LHCN-M2 (cell line): ENCODE measurements at places on chromosomes 1 and 21. TPM values are rescaled to one million over a fixed set of nuclear protein-coding genes. Genes with fewer than 3 reads are reported as not detected.

The FCGR1A gene
- total RNA-seq, result not detected in 2 replicates

The KCNT2 gene
- 0.92 and 1.2 TPM in 2 replicates for total RNA-seq

The IGSF9 gene
- not detected in 2 replicates for total RNA-seq

The CAMSAP2 gene
- total RNA-seq, result 30.8 and 35.2 TPM in 2 replicates

The DMBX1 gene
- not detected in 2 replicates for total RNA-seq

The AMY2B gene
- 1.5 and 2.7 TPM in 2 replicates for total RNA-seq

The FCRL1 gene
- not detected in 2 replicates for total RNA-seq

DNA sequence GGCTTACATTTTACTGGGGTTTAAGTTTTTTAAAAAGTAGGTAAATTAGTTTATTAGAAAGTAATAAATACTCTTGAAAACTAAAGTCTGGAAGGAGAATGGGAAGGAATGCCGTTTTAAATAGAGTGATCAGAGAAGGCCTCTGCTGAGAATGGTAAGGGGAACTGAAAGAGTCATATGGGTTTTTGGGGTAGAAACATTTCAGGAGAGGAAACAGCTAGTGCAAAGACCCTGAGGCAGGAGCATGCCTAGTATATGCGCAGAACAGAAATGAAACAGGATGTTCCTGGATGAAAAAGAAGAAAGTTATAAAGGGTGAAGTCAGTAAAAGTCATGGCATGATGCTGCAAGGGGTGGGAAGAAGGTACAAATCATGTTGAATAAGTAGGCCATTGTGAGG is 38.9 kb downstream of the ZC3H11B start:
- DNase-seq, result no peak

- peak; percentile 31 for DNase-seq
Measured at GRCh38 chr21:16402752-16403151, 673.0 kb downstream of the USP25 start.

- peak; percentile 59 for DNase-seq
Measured at GRCh38 chr1:54278941-54279422, 79.0 kb downstream of the MRPL37 start.

DNA sequence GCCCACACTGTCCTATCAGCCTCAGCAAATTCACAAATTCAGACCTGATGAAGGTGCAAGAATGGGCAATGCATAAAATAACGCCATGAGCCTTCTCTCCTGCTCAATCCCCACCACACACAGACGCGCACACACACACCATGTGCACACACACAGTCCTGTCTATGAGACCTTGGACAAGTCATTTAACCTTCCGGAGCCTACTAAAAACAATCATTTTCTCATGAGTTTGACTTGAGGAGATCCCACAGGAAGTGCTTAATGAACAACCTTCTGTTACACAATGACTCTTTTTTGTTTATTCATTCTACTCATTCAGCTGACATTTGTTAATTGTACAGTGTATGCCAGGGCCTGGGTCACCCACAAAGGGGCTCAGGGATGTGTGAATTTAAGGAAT is 125.4 kb downstream of the EDEM3 start:
- no peak for DNase-seq

- peak; percentile 69 for DNase-seq
Measured at GRCh38 chr1:168225476-168226190, at the start of gene SFT2D2. Gene SFT2D2, plus strand, starts transcription at chr1:168226004. Its CDS starts 76 bp downstream, at chr1:168226080.

GRCh38 chr1:48205522-48205921 is 17.0 kb upstream of the SLC5A9 start:
- DNase-seq, result no peak

GRCh38 chr1:77143529-77144121 is 75.6 kb downstream of the PIGK start:
- DNase-seq, result no peak

GRCh38 chr1:55369474-55369873 is 154.3 kb upstream of the USP24 start:
- peak; percentile 45 for DNase-seq

DNA sequence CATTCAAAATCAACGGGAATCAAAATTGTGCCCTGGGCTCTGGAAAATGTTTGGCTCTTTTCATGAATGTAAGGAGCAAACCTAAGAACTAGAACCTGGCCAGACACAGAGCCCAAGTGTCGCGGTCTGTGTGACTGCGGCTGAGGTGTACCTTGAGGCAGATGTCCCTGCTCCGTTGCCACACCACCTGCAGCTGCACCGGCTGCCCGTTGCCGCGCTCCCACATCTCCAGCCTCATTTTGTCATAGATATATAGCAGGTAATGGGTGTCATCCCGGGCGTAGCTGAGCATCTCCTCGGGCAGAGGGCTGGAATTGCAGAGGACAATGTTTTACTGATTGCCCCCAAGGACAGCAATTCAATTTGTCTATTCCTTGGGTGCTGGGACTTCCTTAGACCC is 18.7 kb downstream of the EXOSC10 start:
- no peak for DNase-seq

- DNase-seq, result no peak
Measured at GRCh38 chr1:54866801-54867716, 19.9 kb downstream of the DHCR24 start.

DNA sequence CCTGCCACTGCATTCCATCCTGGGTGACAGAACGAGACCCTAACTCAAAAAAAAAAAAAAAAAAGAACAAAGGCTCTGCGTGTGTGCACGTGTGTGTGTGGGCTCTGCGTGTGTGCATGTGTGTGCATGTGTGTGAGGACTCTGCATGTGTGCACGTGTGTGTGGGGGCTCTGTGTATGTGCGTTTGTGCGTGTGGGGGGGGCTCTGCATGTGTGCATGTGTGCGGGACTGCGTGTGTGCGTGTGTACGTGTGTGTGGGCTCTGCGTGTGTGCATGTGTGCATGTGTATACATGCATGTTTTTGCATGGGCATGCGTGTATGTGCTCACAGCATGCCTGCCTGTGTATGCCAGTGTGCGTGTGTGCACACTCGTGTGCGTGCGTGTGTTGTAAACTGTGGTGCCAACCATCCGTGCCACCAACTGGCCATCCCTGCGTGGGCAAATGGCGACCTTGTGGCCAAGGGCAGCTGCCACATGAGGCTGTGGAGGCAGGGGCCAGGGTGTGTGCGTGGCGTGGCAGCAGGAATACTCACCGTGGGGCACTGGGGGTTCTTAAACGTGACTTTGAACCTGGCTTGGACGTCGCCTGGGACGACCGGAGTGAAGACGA is 26.8 kb upstream of the TMEM52 start:
- DNase-seq, result no peak

GRCh38 chr1:155003766-155004351 is 1.3 kb downstream of the ZBTB7B start:
- peak; percentile 72 for DNase-seq

DNA sequence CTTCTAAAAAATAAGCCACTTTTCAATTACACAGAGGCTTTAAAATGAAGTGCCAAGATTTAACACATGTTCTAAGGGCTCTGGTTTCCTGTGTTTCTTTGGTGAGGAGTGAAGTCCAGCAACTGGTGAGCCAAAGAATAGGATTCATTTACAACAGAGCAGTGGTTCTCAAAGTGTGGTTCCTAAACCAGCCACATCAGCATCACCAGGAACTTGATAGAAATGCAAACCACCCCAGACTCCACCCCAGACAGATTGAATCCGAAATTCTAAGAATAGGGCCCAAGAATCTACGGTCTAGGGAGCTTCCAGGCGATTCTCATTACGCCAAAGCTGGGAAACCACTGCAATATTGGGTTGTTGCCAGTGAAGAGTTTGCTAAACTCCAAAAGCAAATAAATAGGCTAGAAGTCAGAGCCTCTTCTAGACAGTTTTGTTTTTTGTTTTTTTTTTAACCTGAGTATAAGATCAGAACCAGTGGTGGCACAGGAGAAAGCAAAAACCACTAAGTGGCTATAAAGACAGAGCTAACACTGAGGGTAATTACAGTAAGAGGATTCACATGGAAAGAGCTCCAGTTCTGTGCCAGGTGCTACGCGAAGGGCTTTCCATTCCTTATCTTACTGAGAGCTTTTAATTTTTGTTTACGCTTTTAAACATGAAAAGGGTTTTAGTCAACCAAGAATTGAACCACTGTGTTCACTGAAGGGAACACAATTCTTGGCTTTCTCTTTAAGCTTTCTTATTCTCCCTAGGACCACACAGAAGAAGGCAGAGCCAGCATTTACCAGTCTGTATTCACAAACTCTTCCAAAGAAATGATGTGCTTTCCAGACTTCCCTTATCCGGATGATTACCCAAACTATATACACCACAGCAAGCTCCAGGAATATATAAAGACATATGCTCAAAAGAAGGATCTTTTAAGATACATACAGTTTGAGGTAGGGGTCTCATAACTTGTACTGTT is 42.4 kb upstream of the FMO2 start:
- DNase-seq, result peak; percentile 71

GRCh38 chr1:200294241-200294640 is 115.6 kb downstream of the ZNF281 start:
- no peak for DNase-seq

- DNase-seq, result peak; percentile 75
Measured at GRCh38 chr1:59015708-59016107, 231.9 kb upstream of the JUN start.

DNA sequence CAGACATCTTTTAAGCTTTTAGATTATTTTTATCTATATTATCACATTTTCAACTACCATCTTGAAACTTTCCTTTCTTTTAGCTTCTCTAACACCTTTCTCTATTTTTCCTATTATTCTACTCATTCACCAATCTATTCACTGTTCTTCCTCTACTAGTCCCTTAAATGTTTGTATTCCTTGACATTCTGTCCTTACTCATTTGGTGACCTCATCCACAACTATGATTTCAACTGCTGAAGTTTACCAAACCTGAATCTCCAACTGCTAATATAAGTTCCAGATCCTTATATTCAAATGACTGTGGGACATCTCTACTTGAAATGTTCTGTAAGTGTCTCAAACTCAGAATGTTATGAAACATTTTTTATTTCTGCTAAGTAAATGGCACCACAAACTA is 49.2 kb downstream of the TUT4 start:
- no peak for DNase-seq

DNA sequence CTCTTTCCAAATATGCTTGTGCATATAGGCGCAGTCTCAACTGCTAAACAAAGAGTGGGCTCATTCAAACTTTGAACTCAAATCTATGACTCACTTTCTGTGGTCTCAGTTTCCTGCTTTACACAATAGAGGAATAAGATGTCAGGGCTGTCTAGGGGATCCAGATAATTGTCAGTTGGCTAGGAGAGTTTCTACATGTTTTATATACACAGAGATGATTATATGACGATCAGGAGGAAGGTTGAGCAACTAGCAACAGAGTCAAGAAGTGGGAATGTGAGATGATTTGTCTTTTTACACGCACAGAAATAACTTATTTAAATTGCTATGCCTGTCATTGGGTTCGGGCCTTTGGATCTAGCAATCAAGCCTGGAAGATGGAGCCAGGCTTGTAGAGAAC is 299.4 kb upstream of the LYPLAL1 start:
- peak; percentile 66 for DNase-seq

DNA sequence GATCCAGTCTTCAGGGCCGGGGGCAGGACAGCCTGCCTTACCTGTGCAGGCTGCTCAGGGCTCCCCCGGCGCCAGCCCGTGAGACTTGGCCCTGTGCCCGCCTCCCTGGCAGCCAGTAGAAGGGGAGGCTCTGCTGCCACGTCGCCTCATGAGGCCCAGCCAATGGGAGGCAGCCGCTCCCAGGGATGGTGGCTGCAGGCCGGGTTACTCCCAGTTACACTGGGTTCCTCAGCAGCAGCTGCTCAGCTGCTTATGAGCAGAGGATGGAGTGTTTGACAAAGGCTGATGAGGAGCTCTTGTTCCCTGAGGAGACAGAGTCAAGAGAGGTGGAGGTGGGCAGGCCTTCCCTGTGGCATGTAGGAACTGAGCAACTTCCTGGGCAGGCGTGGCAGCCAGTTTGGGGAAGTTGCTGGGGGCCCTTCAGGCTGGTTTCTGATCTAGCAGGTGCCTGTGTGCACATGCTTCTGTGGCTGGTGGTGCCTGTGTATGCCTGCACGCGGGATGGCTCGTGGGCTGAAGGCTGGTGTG is 5.5 kb downstream of the MFSD2A start:
- DNase-seq, result no peak

DNA sequence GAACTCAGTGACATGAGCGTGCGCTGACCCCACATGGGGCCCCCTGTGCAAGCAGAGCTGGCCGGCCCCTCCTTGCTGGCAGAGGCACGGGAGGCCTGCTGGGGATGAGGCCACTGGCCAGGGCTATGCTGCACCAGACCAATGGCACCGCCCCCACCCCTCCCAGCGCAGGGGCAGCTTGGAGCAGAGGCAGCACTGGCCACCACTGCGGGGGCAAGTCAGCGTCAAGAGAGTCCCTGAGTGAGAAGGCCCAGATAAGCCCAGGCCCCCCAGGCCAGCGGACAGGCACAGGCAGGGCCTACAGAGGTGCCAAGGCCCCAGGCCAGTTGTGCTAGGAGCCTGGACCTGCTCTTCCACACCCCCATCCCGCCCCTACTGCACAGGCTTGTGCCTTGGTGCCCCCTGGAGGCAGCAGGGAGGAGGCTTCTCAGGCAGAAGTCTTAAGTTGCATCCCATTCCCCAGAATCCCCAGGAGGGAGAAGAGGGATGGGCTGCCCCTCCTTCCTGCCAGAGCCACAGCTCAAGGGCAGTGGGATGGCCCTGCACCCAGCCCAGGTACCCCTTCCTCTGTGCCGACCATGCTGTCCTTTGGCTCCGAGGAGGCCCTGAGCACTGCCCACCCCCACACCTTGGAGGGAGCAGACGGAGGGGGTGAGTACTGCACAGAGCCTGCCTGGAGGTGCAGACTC is 35.8 kb downstream of the EPHX1 start:
- DNase-seq, result peak; percentile 67

- no peak for DNase-seq
Measured at GRCh38 chr1:47233186-47233585, 1.2 kb upstream of the TAL1 start.

DNA sequence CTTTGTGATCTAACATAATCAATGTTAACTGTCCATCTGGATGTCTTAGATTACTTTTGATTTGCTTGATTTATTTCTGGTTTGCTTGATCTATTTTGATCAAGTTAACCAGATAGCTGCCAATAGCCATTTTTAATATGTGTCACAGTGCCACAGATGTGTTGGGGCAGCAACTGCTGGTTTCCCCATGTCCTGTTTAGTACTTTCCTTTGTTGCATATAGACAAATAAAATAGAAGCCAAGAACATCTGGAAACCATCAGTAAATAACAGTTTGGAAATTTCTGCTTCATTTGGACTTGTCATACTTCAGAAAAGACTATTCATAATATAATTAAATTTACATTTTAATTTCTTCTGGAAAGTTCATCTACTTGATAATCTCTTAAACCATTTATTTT is 145.6 kb upstream of the C21orf91 start:
- no peak for DNase-seq

DNA sequence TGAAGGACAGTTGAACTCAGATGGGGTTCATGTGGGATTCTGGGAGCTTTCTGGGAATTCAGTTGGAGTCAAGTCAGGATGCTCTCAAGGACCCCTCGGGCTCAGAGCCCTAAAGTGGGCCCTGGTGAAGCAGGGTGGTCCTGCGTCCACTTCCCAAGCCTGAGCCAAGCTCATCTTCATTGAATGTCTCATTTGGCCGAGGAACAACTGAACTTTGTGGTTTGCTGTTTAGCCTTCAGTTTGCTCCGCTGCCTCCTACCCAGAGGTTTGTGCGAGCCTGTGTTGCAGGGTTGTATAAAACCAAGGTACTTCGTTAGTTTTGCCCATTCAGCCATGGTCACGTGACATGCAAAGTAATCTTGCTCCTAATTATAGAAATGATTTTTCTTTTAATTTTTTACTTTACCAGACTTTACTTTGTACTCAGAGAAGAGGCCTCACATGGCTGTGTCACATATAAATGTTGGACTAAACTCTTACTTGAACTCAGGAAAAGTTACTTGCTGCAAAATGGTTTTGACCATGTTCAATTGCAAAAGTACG is 49.7 kb downstream of the B3GALT5 start:
- DNase-seq, result no peak
